Central memory CD4-positive, alpha-beta T cell (primary cell): ENCODE measurements at places on chromosomes 5 and 9.

- DNase-seq, result no peak
Observed at GRCh38 chr5:73263001-73263710, 90.2 kb downstream of the TMEM174 start.

- DNase-seq, result no peak
Observed at GRCh38 chr9:109652112-109652511, 127.9 kb upstream of the PALM2AKAP2 start.

DNA sequence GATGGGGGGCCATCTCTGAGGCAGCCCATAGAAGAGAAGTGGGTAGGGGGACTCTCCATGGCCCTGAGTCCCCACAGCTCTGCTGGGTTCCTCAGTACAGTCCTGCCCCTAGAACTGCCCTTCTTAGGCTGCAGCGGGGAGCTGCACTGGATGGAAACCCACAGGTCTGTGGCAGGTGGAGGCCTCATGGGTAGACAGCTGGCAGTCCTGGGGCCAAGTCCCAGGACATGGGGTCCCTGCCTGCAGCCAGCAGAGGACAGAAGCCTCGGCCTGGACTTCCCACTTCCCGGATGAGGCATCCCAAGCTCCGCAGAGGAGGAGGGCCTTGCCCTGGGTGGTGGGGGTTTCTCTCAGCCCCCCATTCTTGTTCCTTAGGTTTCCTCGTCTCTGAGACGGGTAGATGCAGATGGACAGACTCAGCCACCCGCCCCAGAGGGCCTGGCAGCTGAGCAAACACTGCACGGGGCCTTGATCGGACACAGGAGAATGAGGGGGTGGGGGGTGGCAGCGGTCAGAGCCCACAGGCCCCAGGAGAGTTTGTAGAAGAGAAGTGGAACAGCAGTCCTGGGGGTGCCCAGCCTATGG lies 153.8 kb downstream of the C9orf50 start:
- DNase-seq, result no peak

DNA sequence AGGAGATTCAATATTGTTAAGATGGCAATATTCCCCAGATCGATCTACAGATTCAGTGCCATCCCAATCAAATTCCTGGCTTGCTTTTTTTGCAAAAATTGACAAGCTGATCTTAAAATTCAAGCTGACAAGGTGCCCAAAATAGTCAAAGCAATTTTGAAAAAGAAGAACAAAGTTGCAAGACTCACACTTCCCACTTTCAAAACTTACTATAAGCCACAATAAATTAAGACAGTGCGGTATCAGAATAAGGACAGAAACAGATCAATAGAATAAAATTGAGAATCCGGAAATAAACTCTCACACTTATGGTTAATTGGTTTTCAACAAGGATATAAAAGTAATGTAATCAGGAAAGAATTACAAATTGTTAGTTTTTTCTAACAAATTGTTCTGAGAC lies 97.1 kb downstream of the NRG2 start:
- DNase-seq, result no peak

- DNase-seq, result no peak
Observed at GRCh38 chr5:62143268-62144229, 162.5 kb upstream of the KIF2A start.

DNA sequence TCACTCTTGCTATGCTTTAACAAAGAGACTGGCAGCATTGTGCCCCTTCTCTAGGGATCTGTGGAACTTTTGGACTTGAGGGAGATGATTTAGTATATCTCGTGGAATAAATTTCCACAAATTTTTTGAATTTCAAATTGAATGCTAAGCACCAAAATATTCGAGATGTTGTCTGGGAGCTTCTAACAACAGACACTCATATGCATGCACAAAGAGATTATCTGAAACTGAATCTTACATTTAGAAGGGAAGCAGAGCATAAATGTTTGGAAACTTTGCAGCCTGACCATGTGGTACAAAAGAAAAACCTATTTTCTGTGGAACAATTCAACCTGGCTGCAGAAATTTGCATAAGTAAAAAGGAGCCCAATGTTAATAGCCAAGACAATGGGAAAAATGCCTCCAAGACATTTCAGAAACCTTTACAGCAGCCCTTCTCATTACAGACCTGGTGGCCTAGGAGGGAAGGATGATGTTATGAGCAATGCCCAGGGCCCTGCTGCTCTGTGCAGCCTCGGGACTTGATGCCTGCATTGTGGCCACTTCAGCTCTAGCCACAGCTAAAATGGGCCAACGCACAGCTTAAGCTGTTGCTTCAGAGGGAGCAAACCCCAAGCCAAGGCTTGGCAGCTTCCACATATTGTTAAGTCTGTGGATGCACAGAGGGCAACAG lies 285.8 kb upstream of the FAM174A start:
- DNase-seq, result no peak

- no peak for DNase-seq
Observed at GRCh38 chr9:132669319-132669697, 475 bp downstream of the DDX31 start.

DNA sequence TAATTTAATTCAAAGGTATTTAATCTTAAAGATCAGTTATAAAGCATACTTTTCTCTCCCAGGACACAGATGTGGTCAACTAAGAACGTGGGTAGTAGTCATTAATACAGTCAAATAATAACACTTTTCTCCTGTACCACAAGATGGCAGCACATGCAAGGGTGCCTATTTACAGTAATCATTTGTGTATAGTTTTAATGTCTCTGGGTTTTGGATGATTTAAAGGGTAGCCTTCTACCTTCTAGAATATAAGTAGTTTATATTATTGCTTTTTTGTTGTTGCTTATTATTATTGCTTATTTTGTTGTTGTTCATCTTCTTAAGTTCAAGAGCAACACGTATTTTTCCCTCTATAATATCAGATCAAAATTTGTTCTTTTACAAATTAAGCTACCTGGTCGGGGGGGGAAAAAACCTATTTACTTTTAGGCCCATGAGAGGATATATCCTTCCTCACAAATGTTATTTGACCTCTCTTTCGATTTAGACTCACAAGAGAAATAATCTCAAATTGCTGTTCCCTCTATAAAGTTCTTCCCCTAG lies 59.6 kb upstream of the SLC27A6 start:
- peak; percentile 25 for DNase-seq

GRCh38 chr9:4700091-4700490 lies 20.7 kb downstream of the CDC37L1 start:
- no peak for DNase-seq

DNA sequence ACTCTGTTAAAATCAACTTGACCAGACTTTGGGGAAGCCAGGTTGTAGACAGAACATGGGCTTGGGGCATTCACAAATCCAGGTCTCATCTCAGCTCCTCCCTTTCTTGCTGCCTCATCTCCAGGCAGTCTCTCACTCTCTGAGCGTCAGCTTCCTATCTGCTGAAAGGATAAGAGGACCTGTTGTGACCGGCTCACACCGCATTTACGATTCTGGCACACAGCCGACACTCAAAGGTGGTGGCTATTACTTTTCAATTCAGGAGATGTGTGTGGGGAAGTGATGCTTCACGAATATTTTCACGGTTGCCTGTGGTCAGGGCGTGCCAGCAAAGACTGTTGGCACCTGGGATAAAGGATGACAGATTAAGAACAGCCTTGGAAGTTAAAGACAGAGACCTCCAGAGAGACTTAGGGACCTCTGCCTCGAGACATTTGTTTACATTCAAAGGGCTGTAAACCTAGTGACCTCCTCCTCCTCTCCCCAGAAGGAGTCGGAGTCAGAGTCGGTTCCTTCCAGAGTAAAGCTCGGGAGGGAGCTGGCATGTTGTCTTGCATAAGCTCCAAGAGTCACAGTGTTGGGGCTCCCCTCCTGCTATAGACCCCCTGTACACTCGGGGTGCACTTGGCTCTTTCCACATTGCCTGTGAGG lies 83.2 kb downstream of the AK8 start:
- no peak for DNase-seq

- DNase-seq, result no peak
Observed at GRCh38 chr9:137437691-137438590, 3.2 kb downstream of the ENTPD8 start.

- DNase-seq, result no peak
Observed at GRCh38 chr5:180494510-180495181, 467 bp downstream of the CNOT6 start.
